ENCODE measurements at places on chromosomes 7 and 10.

DNA sequence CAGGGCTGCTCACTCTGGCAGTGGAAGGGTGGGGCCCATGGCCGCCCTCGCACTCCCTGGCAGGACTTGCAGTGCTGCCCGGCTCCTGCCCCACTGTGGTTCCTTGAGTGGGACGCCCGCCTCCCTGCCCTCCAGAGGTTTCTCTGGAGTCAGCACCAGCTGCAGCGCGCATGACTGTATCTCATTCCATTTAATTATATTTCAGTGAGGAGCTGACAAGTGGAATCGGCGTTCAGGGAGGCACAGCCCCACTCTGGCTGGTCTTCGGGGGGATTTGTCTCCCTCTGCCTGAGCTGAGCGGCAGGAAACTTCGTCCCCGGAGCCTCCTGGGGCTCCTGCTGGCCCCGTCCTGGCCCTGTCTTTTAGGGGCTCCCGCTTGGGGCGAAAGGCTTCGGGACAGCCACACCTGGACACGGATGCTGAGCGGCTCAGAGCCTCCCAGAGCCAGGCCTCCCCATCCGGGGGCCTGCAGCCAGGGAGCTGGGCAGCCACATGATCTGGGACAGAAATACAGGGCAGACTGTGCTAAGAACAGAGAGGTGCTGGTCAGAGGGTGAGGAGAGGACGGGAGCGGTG is 75.3 kb upstream of the NKX6-2 start:
- no peak for DNase-seq

GRCh38 chr7:129225206-129225930 is 538 bp downstream of the AHCYL2 start:
- DNase-seq: peak; percentile 52

DNA sequence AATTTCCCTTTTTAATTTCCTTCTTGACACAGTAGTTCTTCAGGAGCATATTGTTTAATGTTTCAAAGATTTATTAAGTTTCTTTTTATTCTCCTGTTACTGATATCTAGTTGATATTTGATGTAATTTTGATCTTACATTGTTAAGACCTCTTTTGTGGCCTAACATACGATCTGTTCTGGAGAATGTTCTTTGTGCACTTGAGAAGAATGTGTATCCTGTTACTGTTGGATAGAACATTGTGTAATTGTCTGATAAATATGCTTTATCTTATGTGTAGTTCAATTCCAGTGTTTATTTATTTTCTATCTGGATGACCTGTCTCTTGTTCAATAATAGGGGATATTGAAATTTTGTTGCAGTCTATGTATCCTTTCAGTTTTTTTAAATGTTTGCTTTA is 106.7 kb downstream of the ITGB1 start:
- DNase-seq: no peak

- no peak for DNase-seq
Measured at GRCh38 chr10:113060201-113061053, 110.4 kb downstream of the TCF7L2 start.

GRCh38 chr7:148543-148931 is 43.8 kb upstream of the FAM20C start:
- no peak for DNase-seq

GRCh38 chr7:5667391-5667790 is 114.1 kb downstream of the RNF216 start:
- no peak for DNase-seq

- DNase-seq: no peak
Measured at GRCh38 chr7:11707606-11708193, 124.3 kb downstream of the THSD7A start.

DNA sequence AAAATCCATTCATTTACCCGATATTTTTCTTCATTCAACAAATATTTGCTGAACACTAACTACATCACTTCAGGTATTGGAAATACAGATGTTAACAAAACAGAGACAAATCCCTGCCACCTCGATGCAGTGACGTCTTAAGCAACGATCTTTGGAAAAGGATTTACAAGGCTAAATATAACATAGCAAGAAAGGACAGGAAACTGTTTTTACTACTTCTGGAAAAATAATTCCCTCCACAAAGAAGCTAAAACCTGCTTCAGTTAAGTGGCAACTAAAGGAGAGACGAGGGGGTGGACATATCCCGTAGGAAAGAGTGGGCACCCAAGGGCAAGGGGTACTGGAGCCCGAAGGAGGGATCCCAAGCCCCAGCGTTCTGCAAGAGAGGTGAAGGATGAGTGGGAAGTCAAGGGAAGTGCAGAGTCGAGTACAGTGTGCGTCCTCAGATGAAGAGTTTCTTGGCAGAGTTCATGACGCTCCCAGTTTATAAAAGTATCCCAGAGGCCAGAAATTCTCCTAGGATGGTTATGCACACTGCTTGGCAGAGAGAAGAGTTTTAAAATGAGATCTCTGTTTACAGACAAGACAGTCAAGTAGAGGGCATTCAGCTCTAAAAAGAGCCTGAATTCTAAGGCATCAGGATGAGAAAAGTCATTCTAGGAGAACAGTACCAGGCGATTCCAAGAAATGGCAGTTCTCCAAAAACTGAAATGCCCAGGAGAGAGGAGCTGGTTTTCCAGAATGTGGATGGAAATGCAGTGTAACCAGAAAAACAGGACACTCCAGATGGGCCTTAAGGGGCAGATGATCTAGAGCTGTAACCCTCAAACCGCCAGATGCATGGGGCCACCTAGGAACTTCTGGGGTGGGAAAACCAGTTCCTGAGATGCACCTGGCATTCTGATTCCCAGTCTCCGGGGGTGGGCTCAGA is 97.3 kb downstream of the GRB10 start:
- DNase-seq: no peak

DNA sequence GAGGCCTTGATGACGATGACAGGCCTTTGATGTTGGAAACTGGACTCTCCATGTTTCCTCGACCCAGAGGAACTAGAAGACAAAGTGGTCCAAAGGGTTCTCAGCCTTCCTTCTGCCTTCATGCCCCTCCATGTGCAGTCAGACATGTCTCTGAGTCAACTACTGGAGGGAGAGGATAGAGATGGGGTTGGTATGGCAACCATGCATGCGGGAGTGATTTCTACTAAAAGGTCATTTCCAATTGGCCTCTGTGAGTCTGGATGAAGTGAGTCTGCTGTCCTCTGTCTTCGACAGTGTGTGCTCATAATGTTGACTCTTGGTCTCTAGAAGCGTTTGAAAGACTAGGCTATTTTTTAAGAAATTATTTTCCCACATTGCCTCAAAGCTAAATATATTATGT is 29.2 kb downstream of the STK17A start:
- DNase-seq: no peak

DNA sequence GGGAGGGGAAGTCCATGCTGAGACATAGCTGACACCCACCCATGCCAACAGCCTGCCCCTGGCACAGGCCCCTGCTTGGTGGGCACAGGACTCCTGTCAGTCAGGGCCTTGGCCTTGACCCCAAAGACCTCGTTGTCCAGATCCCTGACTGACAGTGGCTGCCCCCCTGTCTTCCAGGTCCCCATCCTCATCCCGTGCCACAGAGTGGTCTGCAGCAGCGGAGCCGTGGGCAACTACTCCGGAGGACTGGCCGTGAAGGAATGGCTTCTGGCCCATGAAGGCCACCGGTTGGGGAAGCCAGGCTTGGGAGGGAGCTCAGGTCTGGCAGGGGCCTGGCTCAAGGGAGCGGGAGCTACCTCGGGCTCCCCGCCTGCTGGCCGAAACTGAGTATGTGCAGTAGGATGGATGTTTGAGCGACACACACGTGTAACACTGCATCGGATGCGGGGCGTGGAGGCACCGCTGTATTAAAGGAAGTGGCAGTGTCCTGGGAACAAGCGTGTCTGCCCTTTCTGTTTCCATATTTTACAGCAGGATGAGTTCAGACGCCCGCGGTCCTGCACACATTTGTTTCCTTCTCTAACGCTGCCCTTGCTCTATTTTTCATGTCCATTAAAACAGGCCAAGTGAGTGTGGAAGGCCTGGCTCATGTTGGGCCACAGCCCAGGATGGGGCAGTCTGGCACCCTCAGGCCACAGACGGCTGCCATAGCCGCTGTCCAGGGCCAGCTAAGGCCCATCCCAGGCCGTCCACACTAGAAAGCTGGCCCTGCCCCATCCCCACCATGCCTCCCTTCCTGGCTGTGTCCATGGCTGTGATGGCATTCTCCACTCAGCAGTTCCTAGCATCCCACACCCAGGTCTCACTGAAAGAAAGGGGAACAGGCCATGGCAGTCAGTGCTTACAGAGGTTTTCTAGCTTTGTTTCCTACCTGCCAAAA is 197.2 kb downstream of the EBF3 start:
- DNase-seq: no peak
